ENCODE measurements at places on chromosomes 16 and 17.

DNA sequence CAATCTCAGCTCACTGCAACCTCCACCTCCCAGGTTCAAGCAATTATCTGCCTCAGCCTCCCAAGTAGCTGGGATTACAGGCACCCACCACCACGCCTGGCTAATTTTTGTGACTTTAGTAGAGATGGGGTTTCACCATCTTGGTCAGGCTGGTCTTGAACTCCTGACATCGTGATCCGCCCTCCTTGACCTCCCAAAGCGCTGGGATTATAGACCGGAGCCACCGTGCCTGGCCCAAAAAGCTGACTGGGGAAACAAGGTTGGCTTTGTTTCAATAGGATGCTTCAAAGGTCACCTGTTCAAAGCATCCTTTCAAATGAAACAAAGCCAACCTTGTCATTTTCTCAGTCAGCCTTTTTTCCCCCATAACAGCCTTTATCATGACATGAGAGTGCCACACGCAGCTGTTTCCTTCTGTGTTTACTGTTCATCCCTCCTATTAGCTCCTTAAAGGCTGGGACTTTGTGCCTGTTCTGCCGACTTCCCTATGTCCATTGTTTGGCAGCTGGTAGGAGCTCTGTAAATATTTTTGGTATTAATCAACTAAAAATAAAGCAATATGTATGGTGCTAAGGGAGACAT is 51.1 kb downstream of the ADAMTS18 start:
- no peak for DNase-seq

DNA sequence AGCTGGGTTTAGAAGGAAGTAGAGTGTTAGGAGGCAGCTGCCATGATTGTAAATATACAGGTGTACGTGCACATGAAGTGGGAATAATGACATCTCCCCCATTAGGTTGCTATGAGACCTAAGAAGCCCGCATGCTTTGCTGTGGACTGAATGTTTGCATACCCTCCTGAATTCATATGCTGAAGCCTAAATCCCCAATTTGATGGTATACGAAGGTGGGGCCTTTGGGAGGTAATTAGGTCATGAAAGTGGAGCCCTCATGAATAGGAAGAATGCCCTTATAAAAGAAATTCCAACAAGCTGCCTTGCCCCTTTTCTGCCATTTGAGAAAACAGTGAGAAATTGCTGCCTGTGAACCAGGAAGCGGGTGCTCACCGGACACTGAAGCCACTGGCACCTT is 44.0 kb downstream of the CCDC182 start:
- DNase-seq: peak; percentile 39

DNA sequence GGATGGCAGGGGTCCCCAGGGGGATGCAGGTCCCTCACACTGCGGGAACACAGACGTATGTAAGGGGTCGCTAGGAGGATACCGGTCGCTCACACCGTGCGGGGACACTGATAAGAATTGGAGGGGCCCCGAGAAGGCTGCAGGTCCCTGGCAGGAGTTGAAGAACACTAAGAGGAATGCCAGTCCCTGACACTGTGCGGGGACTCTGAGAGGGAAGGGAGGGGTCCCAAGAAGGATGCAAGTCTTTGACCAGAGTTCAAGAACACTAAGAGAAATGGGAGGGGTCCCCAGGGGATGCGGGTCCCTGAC is 510 bp downstream of the ERCC4 start:
- no peak for DNase-seq

DNA sequence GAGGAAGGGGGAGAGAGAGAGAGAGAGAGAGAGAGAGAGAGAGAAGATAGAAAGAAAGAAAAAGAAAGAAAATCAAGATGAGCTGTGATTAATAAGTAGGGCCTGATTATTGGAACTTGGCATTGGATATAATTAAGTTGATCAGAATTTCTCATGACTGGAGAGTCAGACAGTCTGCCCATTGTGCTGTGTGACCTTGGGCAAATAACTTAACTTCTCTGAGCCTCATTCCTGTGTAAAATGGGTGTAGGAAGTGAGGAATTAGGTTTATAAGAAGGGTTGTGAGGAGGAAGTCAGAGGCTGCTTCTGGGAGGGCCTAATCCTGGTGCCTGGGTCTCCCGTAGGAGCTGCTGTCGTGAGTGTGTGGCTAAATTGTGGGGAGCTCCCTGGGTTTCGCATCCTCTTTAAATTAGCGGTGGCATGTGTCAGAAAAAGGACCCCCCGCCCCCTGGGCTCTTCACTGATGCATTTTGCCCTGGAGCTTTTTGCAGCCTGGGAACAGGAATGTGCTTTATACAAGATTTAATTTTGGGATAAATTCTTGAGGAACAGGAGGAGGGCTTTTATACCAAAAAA is 76.0 kb downstream of the CMIP start:
- no peak for DNase-seq

DNA sequence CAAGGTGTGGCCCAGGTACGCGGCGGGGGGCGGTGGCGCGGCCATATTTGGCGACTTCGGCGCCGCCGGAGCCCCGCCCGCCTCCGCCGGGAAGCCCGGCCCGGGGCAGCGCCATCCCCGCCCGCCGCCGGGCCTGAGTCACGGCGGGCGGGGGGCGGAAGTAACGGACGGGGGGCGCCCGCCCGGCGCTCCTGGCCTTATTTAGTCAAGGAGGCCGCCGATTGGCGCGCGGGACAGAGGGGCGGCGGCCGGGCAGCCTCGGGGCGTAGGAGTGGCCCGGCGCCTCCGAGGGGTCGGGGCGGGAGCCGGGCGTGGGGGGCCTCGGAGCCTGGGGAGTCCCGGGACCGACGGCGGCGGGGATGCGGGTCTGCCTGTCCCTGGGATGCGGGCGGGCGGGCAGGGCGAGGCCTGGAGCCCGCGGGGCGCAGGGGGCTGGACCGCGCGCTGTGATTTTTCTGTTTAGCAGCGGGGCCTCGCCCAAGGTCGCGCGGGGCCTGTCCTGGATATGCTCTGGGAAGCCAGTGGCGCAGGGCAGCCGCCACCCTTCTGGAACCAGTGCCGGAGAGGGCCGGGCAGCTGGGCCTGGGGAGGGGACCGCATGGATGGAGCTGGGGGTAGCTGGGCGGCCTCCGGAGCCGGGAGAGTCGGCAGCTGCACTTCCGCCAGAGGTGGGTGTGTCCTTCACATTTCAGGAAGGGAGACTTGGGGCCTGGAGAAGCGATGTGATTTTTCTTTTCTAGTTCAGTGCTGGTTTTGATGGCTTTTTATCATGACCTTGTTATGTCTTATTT is 2.3 kb upstream of the ACTG1 start:
- DNase-seq: peak; percentile 88

Measured in NCI-H774 (cell line).